ENCODE measurements at places on chromosomes 4 and X.

DNA sequence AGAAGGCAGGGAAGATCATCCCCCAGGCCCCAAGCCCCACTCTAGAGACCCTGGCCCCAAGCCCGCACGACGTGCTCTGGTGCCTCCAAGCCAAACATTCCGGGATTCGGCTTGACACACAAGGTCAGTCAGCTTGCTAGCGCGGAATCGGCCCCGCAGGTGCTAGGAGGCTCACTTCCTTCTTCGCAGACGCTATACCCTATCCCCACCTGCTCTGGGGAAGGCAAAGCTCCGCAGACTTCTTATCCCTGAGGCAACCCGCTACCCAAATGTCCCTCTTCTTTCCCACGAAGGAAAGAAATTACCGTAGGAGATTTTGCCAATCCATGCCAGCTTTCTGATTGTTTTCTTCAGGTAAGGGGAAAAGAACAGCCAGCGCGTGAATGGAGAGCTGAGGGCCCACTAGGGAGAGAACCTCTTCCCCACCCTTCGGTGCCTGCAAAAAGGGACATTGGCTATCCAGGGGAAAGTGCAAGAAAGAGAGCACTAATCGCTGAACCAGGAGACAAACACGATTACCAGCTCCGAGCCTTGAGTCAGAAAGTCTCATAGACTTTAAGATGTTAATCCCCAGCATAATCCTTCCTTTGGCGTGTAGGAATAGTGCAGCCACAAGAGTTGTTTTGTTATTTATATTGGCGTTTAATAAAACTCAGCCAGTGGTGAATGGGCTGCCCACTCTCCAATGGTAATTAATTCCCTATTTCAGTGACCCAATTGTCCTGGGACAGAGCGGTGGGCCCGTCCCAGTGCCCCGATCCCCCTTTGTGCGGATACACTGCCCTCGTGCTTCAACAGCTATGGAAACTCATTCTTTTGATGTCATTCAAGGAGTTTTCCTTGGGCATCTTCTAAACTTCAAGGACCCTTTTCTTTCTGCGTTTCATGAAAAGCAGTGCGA is 5.4 kb upstream of the NEUROG2 start:
- no peak for DNase-seq

GRCh38 chrX:27132862-27133261 is 330.3 kb downstream of the PPP4R3C start:
- no peak for DNase-seq

GRCh38 chr4:26334366-26334765 is 13.6 kb downstream of the RBPJ start:
- DNase-seq, result no peak

GRCh38 chrX:40391662-40392061 is 189.1 kb upstream of the ATP6AP2 start:
- DNase-seq, result no peak

DNA sequence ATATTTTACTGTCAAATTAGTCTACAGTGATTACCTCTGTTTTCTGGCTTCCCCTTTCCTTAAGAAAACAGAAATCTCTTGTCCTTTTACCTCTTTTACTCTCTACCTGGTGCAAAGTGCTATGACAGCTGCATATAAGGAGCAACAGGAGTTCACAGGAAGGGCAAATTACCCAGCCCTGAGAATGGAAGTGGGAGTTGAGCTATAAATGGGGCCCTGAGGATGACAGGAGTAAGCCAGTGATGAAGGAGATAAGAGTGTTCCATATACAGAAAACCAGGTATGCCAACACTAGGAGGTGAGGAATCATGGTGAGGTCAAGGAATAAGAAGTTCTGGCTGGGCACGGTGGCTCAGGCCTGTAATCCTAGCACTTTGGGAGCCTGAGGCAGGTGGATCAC is 4.5 kb upstream of the HSD17B13 start:
- DNase-seq, result no peak

- DNase-seq, result no peak
Observed at GRCh38 chrX:155113097-155113496, 41.8 kb downstream of the BRCC3 start.

DNA sequence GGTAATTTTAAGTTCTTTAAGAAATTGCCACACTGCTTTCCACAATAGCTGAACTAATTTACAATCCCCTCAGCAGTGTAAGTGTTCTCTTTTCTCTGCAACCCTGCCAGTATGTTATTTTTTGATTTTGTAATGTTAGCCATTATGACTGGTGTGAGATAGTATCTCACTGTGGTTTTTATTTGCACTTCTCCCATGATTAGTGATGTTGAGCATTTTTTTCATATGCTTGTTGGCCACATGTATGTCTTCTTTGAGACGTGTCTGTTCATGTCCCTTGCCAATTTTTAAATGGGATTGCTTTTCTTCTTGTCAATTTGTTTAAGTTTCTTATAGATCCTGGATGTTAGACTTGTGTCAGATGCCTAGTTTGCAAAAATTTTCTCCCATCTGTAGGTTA is 86.1 kb downstream of the BMP3 start:
- no peak for DNase-seq

GRCh38 chr4:118289794-118290193 is 63.0 kb downstream of the PRSS12 start:
- no peak for DNase-seq

- DNase-seq, result no peak
Observed at GRCh38 chr4:104879367-104879766, 267.3 kb upstream of the TET2 start.

- DNase-seq, result no peak
Observed at GRCh38 chr4:109199585-109199984, 102.9 kb downstream of the COL25A1 start.

DNA sequence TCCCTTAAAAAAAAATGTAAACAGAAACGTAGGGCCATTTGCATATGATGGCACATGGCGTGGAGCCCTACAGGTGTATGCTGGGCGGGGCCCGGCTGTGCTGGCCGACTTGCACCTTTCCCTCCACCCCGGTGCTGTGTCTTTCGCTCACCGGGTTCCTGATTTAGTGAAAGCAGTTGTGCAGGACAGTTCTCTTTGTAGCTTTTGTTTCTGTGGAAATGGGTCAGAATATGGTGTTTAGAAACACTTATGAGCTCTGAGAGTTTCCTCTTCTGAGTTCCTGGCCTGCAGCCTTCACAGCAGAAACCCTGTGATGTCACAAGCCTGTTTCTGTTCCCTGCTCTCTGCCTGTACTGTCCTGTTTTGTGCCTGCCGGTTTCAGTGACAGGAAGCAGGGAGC is 22.5 kb upstream of the MSANTD1 start:
- DNase-seq, result no peak

DNA sequence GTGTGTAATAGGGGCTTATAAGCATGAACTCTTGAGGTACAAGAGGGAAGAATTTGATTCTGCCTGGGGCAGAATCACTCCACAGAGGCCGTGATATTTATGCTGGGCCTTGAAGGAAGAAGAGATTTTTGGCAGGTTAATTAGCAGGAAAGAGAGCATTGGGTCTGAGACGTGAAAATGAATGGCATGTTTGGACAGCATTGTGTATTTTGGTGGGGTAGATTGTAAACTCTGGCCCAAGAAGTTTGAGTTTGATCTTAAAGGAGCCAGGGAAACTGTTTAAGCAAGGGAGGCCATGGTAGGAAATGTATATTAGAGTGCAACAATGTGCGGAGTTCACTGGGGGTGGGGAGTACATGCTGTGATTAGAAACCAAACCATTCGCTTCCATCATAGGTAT is 62.4 kb downstream of the NPNT start:
- no peak for DNase-seq

DNA sequence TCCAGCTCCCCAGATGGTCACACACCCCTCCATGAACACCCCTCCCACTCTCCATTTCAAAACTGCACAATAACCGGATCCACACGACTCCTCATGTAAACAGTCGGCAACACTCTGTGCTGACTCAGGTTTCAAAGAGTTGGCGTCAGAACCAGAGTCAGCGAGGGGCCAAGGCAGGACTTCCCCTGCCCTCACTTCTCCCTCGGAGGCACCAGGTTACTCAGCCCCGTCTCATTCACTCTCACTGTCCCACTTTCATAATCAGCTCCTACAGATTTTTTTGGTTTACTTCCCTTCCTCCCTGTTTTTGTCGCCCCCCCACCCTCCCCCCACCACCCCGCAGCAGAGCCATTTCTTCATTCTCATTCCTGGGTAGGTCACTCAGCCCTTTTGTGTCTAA is 2.7 kb upstream of the TIMP1 start:
- DNase-seq, result peak; percentile 10

DNA sequence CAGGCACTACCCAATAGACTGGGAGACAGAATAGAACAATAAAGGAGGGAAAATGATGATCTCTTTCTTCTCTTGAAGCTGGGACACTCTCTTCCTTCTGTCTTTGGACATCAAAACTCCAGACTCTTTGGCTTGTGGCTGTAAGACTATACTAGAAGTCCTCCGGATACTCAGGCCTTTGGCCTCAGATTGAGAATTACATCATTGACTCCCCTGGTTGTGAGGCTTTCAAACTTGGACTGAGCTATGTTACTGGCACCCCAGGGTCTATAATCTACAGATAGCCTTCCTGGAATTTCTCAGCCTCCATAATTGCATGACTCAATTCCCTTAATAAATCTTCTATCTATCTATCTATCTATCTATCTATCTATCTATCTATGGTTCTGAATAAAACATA is 294.2 kb upstream of the CT83 start:
- DNase-seq, result no peak
